ENCODE measurements at places on chromosomes 1 and 21.
A peak's percentile ranks its signal among the peaks of the same experiment; 100 is the strongest.

DNA sequence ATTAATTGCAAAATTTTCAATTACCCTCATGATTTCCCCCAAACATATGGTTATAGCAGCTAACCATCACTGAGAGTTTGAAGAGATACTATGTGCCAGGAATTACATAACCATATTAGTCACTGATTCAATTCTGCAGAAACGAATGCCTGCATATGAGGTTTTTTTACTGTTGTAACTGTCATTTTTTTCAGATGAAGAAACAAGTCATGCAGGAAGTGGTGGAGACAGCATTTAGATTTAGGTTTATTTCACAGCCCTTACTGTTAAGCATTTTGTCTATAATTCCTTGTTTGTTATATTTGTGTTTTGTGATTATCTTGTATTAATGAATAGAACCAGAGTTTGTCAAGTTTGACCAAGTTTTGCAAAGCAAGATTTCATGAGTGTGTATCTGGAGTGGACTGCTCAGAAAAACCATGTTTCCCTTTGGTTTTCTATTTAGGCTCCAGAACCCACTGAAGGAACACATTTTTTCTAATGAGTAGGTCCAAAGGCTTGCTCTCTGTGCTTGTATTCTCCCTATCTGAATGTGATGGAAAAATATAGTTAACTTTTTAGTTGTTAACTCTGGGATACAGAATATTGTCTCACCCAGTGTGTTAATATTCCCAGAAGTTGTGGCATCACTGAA, 308.5 kb upstream of the ADAMTS5 start:
- DNase-seq = no peak

GRCh38 chr1:118396279-118396678, 211.3 kb upstream of the SPAG17 start:
- no peak for DNase-seq

- DNase-seq = no peak
Observed at GRCh38 chr21:43908167-43908566, 43.1 kb downstream of the AGPAT3 start.

GRCh38 chr1:214316593-214316992, 35.6 kb downstream of the SMYD2 start:
- no peak for DNase-seq

GRCh38 chr1:22472596-22472995, 20.9 kb downstream of the ZBTB40 start:
- DNase-seq = no peak

GRCh38 chr1:234322097-234322496, 51.2 kb upstream of the COA6 start:
- no peak for DNase-seq

DNA sequence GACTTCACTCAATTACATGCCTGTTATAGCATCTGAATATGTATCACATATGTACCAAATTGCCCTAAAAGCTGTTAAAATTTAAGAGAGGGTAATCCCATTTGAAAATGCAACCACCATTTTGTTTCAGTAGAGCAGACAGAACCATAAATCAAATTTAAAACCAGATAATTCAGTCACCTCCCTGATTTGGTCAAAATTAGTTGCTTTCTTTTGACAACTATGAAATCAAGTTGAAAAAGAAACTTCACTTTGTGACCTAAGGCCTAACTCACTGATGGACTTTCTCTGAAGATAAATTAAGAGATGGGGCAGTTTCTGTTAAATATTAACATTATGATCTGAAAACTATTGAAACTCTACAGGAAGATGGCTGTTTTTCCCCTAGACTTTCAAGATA, 6.7 kb downstream of the GORAB start:
- no peak for DNase-seq

GRCh38 chr1:1427820-1428148, 6.7 kb upstream of the ANKRD65 start:
- no peak for DNase-seq

DNA sequence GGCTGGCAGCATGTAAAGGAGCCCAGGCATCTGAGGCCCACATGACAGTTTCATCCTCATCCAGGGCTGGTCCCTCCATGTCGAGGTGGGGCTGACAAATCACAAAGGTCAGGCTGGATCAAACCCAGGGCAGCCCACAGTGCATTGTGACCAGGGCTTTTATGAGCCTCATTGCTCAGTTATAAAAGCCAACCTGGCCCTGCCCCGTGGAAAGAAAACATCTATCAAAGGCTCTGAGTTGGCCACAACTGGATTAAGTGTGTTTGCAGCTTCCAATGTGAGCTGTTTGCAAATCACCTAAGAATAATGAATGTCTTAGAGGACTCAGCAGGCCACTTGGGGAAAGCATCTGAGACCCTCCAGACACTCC, 45.4 kb downstream of the GRHL3 start:
- no peak for DNase-seq

- no peak for DNase-seq
Observed at GRCh38 chr1:27564710-27565649, 39.0 kb downstream of the AHDC1 start.

DNA sequence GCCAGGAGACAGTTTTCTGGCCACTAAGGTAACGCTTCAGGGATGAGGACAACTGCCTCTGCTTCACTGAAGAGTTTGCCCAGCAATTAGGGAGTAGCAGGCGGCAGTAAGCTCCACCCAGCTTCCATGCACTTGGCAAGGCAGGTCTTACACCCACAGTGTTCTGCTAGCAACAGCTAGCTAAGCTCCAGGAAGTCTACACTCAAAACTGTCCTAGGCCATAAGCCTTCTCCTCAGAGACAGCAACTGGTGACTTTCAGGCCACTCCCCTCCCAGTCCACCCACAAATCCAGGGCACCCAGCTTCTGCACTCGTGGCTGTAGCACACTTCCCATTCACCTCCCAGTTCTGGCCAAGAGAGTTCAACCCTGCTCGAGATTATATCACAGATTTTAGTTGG, 47.3 kb downstream of the KMO start:
- no peak for DNase-seq

DNA sequence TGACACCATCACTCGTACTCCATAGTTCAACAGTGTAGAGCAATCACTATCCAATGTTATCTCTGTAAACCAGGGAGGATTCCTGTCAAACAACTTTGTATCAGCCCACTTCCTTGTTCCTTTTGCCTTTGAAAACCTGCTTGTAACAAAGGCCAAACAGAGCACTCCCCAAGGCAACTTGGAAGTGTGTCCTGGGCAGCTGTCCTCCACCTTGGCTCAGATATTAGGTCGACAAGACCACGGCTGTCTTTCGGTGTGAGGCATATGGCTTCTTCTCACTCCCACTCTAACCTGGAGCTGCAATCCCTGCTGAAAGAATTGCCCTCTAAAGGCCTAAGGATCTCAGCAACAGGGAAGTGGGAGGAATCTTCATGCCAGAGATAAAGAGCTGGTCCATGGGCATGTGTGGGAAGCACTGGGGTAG, 66.7 kb downstream of the ITPKB start:
- no peak for DNase-seq

- DNase-seq = peak; percentile 31
Observed at GRCh38 chr1:8317647-8318381, at the start of gene SLC45A1. TSS of gene SLC45A1 (plus strand) at chr1:8318114. CDS start at chr1:8324330, 6,216 bp downstream.

- no peak for DNase-seq
Observed at GRCh38 chr1:238499021-238499420, 608.3 kb upstream of the ZP4 start.

- no peak for DNase-seq
Observed at GRCh38 chr1:12434174-12434573, 183.8 kb downstream of the DHRS3 start.

- no peak for DNase-seq
Observed at GRCh38 chr1:77308889-77309621, 27.2 kb downstream of the AK5 start.

- DNase-seq = no peak
Observed at GRCh38 chr1:158039380-158039779, 45.9 kb downstream of the KIRREL1 start.

GRCh38 chr1:167938080-167938636, 1.3 kb upstream of the MPC2 start:
- peak; percentile 47 for DNase-seq

GRCh38 chr1:100834777-100835660, 59.6 kb downstream of the EXTL2 start:
- DNase-seq = peak; percentile 33

- DNase-seq = no peak
Observed at GRCh38 chr1:150808846-150809245, 786 bp upstream of the CTSK start.

GRCh38 chr1:240192851-240193250, 101.2 kb downstream of the FMN2 start:
- DNase-seq = no peak

- no peak for DNase-seq
Observed at GRCh38 chr1:183840140-183840539, 35.2 kb downstream of the RGL1 start.

- DNase-seq = no peak
Observed at GRCh38 chr21:38982096-38982495, 176.4 kb downstream of the ETS2 start.

DNA sequence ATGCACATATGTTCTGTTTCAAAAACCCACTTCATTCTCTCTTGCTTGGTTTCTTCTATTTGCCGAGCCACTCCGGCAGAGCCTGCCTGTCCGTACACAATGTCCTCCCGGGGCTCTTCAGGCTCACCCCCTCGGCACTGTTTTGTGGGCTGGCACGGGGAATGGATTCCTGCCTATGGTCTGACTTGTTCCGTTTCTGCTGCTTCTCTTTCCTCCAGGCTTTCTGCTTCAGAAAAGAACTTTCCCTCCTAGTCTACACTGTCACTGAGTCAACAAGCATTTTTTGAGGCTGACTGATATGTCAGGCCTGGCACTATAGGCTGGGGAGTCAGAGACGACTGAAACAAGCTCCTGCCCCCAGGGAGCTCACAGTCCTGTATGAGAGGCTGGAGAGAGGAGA, 28.4 kb upstream of the SARS1 start:
- no peak for DNase-seq

- no peak for DNase-seq
Observed at GRCh38 chr1:170175041-170175440, 29.3 kb downstream of the NTMT2 start.

- DNase-seq = no peak
Observed at GRCh38 chr1:27570784-27571183, 33.2 kb downstream of the AHDC1 start.

DNA sequence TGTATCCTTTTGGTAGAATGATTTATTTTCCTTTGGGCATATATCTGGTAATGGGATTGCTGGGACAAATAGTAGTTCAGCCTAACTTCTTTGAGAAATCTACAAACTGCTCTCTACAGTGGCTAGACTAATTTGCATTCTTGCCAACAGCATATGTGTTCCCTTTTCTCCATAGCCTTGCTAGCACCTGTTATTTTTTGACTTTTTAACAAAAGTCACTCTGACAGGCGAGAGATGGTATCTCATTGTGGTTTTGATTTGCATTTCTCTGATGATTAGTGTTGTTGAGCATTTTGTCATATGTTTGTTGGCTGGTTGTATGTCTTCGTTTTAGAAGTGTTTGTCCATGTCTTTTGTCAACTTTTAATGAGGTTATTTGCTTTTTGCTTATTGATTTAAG, 99.8 kb downstream of the UCK2 start:
- no peak for DNase-seq

DNA sequence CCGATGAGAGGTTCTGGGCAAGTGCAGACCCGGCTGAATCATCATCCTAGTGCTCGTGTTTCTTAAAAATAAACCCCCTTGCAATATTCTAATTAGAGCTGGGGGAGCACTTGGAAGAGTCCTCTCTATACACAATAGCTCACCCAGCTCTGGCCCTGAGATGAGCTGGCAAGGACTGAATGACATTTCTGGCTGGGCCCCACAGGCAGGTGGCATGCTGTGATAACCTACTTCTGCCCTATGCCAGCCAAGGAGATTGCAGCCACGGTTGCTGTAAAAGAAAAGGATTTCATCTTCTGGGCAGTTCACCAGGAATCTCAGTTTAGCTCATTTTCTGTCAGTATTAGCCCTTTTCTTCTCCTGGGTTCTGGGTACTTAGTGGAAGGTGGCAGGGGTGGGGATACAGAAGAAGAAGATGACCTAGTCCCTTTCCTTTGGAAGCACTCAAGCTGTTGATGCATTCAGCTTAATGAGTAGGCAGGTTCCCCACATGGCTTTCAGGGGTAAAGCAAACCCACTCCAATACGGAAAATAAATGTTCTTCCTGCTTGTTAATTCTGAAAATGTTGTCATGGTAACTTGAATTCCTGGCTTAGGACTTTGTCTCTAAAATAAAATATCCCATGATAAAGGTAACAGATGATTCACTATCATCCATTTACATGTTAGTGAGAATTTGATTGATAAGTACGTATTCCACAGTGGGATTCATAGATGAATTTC, 32.2 kb downstream of the VASH2 start:
- DNase-seq = no peak

GRCh38 chr1:64051796-64052195, 151.6 kb upstream of the UBE2U start:
- no peak for DNase-seq

DNA sequence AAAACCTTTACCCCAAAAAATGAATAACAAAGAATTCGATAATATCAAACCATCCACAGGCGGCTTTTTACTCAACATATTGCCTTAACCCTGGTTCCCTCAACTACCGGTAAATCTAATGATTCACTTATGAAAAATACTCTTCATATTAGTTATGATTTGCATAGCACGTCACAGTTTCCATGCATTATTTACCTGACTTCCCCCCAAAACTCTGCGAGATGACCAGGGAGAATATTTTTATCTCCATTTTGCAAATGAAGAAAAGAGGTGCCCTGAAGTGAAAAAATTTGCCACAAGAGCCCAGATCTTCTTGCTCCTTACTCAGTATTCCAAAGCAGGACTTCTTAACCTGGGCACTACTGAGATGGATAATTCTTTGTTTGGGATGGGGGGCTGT, 2.9 kb downstream of the JAK1 start:
- no peak for DNase-seq

DNA sequence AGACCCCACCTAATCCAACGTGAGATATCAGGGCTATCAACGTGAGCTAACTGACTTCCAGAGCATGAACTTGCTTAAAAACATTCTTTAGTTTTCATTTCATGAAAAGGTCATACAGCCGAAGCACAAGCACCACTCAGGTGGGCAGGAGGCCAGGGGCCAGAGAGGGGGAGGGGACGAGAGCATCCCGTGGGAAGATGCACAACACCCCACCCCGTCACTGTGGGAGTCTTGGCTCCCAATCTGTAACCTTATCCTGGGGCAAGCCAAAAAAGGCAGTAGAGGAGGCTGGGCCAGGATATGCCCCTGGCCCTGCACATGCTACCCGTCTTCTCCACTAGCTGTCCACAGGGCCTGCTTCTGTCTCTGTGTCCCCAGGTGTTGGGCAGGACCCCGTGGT, 31.4 kb downstream of the SSBP3 start:
- no peak for DNase-seq

- DNase-seq = no peak
Observed at GRCh38 chr1:170262276-170262939, 116.6 kb downstream of the NTMT2 start.

- peak; percentile 11 for DNase-seq
Observed at GRCh38 chr1:86421601-86422280, 2.2 kb upstream of the CLCA2 start.

- DNase-seq = no peak
Observed at GRCh38 chr1:234647758-234648157, 37.8 kb upstream of the IRF2BP2 start.

- DNase-seq = peak; percentile 73
Observed at GRCh38 chr1:21586846-21587601, 77.8 kb downstream of the ALPL start.

GRCh38 chr1:47637111-47637685, 199.4 kb downstream of the FOXD2 start:
- no peak for DNase-seq

- DNase-seq = peak; percentile 85
Observed at GRCh38 chr1:27872059-27872801, at the start of gene THEMIS2. TSS of gene THEMIS2 (plus strand) at chr1:27872544. CDS start at chr1:27872572, 28 bp downstream.
